ENCODE measurements at places on chromosomes 16 and 17.

DNA sequence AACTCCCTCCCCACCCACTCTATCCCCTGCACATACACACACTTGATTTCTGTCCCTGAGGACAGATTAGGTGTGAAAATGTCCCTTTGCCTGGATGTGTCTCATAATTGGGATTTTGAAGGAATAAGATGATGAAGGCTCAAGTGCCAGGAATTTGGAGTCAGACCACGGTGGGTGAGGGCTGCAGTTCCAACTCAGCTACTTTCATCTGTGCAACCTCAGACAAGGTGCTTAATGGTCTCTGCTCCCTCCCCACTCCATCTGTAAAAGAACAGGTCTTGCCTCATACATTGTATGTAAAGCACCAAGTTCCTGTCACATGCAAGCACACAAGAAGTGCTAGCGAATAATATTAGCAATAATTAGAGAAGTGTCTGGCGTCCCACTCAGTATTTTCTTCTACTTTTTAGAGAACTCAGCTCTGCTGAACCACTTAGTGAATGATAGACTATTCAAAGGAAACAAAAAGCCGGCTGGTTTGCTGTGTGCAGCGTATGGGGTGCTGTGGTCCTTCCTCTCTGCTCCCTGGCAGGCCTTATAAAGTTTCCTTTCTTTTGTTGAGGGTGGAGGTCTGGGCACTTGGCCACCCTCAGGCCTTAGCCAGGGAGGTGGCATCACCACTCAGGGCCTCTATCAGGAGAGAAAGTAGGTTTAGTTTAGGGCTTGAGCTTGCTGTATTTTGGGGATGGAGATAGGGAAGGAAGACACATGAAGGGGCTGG is 6.4 kb downstream of the TBX4 start:
- no peak for DNase-seq

GRCh38 chr17:65688307-65688706 is 126.9 kb upstream of the AXIN2 start:
- no peak for DNase-seq

GRCh38 chr17:75876938-75877751 is 1.2 kb downstream of the TRIM47 start:
- DNase-seq, result no peak

DNA sequence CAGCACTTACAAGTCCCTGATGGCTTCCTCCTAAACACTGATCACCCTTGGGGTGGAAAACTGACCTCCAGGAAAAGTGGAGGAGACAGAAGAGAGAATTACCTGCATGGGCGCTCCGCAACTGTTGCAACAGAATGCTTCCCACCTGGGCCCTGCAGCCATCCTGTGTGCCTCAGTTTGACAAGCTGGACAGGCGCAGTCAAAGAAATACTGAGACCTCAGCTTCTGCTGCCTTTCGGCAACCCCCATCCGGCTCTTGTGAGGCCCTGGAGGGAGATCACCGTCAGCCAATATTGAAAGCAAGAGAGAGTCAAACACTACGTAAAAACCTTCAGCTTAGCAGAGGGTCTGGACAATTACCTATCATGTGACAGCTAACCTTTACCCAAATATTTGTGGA is 24.8 kb downstream of the SERPINF1 start:
- DNase-seq, result no peak

DNA sequence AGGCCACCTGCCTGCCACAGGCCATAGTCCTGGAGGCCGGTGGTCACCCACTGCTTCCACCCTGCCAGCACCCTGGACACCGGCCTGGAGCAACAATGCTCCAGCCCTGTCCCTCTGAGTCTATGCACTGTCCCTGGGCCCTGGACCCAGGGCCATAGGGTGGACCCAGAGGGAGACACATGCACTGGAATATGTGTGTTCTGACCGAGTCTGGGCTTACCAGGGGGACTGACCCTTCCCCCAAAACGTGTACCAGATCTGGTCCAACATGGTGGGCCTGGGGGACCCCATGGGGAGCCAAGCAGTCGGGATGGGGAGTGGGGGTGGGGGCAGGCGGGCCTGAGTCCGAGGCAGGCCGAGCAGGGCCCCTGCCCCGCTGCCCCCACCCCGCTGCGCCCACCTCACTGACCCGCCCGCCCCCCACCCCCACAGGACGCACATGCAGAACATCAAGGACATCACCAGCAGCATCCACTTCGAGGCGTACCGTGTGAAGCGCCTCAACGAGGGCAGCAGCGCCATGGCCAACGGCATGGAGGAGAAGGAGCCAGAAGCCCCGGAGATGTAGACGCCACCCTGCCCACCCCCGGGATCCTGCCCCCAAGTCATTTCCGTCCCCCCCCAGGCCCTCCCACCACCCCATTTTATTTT is 357.4 kb downstream of the SEC14L1 start:
- DNase-seq, result no peak

DNA sequence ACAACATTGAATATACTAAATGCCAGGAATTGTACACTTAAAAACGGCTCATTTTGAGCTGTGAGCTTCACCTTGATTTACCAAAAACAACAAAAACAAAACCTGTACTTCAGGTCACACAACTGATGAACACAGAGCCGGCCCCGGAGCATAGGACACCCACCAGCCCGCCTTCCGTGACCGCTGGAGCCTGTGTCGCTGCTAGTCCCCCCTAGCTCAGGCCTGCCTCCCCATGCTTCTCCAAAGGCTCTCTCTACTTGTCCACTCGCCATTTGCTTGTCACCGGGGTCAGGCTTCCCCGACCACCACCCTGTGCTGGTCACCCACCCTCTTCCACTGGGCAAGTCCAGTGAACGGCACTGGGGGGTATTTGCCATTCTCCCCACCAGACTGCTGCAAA is 113.8 kb upstream of the TNRC6C start:
- no peak for DNase-seq

Measured in NCI-H1930 (cell line).